Ovary (tissue), 10 donors: ENCODE measurements at places on chromosomes 6 and 20.

DNA sequence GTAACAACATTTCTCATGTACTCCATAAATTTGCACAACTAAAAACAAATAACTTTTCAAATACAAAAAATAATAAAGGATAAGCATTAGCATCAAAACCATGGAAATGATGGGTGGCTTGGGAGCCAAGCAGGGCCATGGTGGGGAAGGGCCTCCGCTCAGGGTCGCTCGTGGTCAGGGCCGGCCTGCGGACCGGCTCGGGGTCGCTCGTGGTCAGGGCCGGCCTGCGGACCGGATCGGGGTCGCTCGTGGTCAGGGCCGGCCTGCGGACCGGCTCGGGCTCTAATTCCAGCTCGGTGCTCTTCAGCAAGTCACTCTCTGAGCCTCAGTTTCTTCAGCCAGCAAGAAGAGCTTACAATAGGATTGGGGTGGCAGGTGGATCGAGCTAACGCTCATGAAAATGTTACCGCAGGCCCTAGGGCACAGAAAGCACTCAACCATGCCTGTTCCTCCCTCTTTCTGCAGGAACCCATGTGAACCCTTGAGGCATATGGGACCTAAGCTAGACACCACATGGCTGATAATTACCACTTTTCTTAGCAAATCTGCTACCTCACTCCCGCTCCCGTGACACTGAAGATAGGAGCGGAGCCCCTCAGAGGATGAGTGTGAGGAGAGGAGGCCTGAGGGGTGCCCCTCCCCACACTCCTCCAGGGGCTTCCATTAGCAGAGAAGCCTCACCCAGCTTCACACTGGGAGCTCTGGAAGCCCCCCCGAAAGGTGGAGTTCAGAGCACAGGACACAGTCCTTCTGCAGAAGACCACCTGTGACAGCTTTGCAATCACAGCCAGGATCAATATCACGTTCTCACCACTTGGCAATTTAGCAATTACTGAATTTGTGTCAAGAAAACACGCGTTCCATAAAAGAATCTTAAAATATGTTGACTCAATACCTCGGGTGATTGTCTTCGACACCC lies 103.0 kb downstream of the PSMB1 start:
- no peak for DNase-seq

- no peak for DNase-seq
Measured at GRCh38 chr20:51583499-51583898, 41.0 kb upstream of the NFATC2 start.

- DNase-seq = no peak
Measured at GRCh38 chr6:163775313-163775712, 360.8 kb downstream of the QKI start.

- peak; percentile 36 for DNase-seq
Measured at GRCh38 chr20:17648791-17649730, 33.0 kb downstream of the RRBP1 start.

GRCh38 chr6:157640746-157641451 lies 182.1 kb upstream of the SNX9 start:
- no peak for DNase-seq

DNA sequence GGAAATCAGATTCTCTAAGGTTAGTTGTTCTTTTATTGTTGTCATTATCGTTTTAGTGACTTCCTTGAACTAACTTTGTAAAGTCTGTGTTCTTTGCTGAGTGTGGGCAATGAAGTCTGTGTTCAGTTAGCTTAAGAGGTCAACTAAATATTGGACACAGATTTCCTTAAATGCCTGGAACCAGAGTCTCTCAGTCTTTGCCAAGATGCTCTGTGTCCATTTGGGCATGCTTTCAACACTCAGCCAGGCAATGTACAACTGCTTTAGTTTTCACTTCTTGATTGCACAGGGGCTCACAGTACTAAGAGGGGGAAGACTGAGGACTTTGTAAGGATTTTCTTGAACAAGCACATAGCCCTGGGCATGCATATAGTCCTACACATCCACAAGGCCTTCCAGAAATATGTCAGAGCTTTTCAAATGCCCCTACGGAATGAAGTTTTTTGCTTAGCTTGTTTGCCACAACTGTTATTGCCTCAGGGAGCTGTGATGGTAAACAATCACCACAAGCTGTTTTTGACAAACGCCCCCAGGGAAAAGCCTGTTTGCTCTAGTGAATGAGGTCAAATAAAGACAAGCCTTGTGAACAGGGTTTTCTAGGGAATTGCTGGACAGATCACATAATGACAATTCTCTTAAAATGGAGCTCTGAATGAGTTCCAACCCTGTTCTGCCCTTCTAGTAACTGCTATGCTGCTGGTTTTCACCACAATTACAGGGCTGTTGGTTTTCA lies 82.5 kb downstream of the B3GAT2 start:
- DNase-seq = no peak

GRCh38 chr20:61299618-61300017 lies 47.6 kb downstream of the CDH4 start:
- DNase-seq = no peak

DNA sequence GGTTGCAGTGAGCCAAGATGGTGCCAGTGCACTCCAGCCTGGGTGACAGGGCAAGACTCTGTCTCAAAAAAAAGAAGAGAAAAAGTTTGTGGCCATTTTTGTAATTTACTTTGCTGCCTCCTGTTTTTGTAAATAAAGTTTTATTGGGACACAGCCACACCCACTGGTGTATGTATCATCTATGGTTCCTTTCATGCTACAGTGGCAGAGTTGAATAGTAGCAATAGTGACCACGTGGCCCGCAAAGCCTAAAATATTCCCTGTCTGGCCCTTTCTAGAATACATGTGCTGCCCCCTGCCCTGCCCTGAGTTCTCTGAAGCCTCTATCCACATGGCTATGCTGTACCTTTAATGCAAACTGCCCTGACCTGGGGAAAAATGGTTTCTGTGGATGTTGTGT lies 75.3 kb upstream of the ZNF133 start:
- no peak for DNase-seq

GRCh38 chr20:58113716-58114115 lies 114.7 kb downstream of the ANKRD60 start:
- DNase-seq = no peak

- DNase-seq = no peak
Measured at GRCh38 chr6:150886155-150886554, 20.7 kb downstream of the MTHFD1L start.

- peak; percentile 24 for DNase-seq
Measured at GRCh38 chr20:41177636-41178035, 40.3 kb downstream of the PLCG1 start.

DNA sequence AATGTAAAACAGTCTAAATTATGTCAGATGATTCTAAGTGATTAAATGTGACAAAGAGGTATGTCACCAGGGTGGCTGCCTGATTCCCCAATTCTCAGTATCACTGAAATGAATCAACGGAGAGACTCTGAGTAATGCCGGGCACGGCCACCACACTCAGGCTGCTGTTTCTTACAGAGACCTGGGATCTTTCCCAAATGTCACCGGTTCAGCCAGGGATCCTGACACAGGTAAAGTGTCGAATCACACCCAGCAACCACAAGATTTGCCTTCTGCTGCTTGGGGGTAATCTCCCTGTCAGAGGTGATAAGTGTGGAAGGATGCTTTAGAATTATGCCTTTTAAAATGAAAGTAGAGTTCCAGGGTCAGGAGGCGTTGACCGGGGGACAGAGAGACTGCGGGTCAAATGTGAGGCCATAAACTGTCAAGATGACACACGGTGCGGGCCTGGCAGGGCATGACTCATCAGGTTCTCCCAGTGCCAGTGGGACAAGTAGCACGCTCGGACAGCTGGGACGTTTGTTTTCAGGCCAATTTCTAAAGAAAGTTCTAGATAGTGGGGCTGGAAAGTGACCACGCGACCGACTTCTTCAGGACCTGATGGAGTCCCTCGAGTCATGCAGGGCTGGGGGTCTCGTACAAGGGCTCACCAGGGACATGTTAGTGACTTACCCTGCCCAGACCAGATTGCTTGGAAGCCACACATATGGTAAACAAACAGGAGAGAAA lies 48.9 kb downstream of the PRDM1 start:
- no peak for DNase-seq

DNA sequence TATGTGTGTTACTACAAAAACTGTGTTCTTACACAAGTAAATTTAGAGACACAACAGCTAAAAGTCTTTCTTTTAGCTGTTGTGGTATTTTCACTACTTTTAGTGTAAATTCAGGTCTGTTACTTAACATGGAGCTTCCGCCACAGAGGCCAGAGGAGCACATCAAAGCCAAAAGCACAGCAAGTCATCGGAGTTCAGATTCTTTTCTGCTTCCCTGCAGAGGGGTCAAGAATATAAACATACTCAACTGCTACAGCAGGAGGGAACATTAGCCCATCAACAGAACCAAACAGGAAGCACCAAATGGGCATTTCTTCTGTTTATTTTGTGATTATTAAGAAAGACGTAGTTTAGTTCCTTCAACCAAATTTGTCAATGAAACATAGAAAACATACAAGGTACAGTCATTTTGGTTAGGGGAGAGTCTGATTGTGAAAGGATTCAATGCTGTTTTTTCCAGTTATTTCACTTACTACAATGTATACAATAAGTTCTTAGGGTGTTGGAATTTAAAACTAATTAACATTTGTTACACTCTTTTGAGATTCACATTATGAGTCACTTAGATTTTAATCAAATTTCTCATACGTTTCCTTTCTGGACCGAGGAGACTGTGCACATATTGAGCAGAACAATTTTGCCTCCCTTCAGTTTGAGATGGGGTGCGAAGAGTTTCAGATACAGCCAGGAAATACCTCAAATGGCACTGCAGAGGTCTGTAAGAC lies 42.8 kb upstream of the DSE start:
- no peak for DNase-seq

- no peak for DNase-seq
Measured at GRCh38 chr6:88914895-88915598, 48.4 kb downstream of the RNGTT start.

- no peak for DNase-seq
Measured at GRCh38 chr6:5584078-5584482, 322.8 kb downstream of the FARS2 start.

DNA sequence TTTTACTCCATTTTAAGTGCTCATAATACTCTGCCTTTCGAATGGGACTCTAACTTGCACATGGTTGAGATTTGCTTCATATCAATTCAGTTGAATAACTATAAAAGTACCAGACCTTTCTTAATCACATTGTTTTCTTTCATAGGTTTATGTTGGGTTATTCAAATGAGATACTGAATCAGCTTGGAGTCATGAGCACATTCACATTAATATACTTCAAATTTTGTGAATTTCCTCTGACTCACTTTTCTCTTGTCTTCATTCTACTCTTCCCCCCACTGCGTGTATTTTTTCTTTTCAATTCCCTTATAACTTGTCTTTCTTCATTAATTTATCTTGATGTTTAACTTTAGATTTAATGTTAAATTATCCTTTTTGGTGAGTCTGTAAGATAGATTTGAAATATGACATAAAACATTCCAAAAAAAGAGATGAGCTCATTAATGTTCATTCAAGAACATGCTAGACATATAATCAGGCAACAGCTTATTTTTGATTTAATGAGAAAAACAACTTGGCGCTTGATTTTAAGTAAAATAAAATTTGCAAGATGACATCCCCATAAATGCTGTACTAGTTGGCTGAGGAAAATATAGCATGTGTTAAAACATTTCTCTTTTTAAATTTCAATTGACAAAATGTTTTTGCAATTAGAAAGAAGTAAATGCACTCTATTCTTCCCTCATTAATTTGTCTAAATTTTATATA lies 736.0 kb downstream of the CD109 start:
- DNase-seq = no peak

DNA sequence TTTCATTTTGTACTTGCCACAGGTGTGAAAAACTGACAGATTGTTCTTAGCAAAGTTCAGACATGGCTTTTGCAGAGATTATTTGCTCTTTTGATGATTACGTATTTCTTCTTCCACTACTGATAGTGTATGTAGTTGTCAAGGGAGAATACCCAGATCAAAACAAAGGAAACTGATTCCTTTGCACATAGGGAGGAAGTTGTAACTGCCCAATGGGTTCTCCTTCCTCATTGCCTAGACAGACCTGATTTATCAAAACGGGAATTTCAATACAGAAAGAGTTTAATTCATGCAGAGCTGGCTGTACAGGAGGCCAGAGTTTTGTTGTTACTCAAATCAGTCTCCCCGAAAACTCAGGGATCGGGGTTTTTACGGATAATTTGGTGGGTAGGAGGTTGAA lies 214.7 kb downstream of the BCAS1 start:
- DNase-seq = no peak

- DNase-seq = no peak
Measured at GRCh38 chr6:131597446-131597845, 24.4 kb downstream of the ARG1 start.

DNA sequence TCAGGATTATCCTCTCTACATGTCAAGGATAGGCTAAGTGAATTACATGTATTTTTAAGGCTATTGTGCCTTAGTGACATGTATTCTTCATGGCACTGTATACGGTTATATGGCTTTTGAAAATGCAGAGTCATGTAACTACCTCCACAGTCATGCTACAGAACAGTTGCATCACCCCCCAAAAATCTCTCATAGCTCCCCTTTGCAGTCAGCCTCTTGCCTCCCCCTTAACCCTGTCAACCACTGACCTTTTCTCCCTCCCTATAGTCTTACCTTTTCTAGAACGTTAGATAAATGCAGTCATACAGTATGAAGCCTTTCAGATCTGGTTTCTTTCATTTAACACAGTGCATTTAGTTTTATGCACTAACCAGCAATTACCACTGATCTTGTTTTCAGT lies 10.3 kb upstream of the RNF24 start:
- no peak for DNase-seq

DNA sequence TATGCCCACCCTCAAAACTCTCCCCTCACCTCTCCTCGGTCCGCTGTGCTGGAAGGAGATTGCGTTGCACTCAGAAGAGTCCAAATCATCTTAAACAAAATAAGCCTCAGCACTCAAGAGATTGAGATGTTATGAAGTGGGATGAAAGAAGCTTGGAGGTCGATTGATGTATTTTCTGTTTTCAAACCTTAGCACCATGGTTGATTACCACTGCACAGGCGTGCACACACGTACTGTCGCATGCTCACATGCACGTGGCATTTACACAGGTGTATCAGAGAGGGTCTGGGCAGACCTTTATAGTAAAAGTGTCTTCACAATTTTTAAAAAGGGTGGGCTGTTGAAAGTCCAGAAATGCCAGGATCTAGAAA lies 612 bp upstream of the AGPAT4 start:
- no peak for DNase-seq

DNA sequence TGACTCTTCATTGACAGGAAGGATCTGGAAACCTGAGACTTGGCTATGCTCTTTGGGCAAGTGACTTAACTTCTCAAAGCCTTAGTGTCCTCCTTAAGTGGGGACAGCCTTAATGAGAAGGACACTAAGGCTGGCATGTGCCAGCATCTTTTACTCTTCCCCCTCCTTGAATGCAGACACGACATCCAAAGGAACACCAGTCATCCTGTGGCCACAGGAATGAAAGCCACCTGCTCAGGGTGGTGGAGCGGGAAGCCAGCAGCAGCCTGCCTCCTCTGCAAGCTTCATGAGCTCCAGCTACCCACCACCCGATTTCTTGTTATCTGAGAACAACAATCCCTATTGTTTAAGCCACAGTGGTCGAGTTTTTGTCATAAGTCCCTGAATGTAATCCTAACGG lies 44.5 kb downstream of the TMEM14B start:
- no peak for DNase-seq

DNA sequence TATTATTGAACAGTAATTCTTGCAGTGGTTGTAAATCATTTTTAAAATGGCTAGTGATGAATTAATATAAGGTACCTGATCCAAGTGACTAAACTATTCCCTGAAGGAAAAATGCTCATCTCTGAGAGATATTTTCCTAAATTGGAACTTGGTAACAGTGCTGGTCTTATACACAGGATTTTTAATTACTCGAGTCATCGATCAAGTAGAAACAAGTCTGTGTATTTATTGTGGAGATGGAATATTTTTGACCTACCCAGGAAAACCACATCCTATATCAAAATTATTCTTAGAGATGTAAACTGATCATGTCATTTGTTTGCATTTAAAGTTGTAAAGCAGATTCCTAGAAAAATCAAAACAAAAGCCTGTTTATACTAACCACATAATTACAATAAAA lies 166.9 kb downstream of the MOXD1 start:
- no peak for DNase-seq
